Stimulated activated CD8-positive, alpha-beta memory T cell treated with anti-CD3 and anti-CD28 coated beads, Interleukin-7, amount 100 ng/mL, for 24 hours (primary cell): ENCODE measurements at places on chromosomes 2 and 18.

- DNase-seq: no peak
Measured at GRCh38 chr2:99715956-99716355, 226.1 kb upstream of the REV1 start.

DNA sequence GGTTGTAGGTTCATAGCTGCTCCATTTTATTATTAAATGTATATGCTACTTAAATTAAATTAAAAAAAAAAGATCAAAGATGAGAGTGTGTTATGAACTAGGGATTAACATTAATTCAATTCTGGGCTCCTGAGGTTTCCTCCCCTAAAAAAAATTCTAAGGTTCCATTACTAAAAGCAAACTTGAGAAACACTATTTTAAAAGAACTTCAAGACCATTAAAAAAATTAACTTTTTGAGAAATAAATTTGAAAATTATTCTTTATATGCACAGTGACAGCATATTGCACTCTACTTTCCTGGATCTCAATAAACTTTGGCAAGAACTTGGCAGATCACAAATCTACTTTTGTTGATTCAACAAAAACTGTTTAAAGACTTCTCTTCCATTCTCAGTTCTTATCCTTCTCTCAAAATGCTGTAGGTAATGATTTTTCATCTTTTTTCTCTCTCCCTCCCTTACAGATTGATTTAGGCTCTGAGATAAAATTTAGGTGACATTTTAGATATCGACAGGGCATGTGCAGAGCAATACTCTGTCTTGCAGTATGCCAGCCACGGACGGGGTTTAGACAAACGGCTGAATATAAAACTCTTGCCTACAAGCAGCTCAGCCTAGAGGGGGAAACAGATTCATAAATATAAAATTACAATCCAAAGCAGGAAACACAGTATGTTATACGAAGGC lies 592 bp upstream of the MARS2 start:
- no peak for DNase-seq

DNA sequence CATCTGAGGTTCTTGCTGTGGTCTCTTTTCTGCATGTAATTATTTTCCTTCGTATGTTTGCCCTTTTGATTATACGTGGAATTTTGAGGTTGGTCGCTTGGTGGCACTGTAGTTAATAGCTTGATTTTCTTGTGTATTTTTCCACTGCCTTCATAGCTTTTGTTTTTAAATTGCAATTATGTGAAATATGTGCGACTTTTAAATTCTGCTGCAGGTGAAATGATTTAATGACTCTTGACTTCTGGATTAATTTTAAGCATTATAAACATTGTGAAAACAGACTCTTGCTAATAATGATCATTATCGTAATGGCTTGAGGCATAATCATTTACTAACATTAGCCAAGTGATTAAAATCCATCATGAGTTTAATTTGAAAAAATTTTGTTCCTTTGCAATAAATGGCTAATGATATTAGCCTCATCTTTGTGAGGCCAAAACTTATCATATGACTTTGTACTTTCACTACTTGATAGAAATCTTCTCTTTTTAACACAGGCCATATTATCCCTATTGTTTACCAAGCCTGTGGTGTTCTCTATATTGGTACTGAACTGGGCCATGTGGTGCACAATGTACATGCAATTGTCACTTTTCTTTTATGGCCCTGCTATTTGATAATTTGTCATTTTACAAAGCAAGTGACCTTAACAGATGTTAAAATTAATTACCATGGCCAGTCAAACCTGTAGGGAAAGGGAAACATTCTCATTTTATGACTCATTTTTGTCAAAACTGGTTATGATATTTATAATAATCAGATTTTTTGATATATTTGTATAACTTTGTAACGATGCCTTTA lies 62.8 kb upstream of the NEUROD1 start:
- DNase-seq: no peak

GRCh38 chr2:133717497-133717896 lies 149.2 kb upstream of the NCKAP5 start:
- no peak for DNase-seq

DNA sequence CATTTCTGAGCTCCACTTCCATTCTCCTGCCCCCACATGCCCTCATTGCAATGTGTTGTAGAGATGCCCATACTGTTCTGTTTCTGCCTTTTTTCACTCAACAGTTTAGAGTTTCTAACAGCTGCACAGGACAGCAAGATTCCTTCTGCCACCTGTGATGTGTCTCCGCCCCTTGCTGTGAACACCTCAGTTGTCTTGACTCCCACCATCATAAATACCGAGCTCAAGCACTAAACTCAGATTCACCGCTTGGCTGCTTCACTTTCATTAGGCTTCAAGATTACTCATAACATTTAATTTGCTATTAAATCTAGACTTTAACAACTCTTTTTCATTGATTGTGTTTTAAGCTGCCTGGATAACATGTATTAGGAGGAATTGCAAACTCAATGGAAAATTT lies 141.0 kb downstream of the MAP2 start:
- no peak for DNase-seq

GRCh38 chr18:1658908-1659566 lies 754.4 kb downstream of the ADCYAP1 start:
- no peak for DNase-seq

DNA sequence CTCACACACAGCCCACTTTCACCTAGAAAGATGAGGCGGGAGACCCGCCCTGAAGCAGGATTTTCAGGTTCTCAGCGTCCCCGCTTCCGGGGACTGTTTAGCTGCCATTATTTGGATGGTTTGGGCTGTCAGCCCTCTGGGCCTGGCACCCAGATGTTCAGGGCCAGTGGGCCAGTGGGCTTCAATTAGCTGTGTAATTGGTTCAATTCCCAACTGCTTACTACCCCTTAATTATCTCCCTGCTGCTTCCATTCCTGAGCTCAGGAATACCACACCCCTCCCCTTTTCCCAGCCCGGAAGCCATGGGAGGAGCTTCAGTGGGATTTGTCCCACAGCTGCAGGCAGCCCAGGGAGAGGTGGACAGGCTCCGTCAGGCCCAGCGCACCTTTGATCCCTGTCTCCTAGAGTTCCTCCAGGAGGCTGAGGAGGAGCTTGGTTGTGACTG lies 114.1 kb upstream of the MYCN start:
- DNase-seq: no peak
